ENCODE measurements at places on chromosomes 5 and 9.

GRCh38 chr9:99773468-99774138 lies 48.1 kb upstream of the NR4A3 start:
- no peak for DNase-seq

- DNase-seq: no peak
These were observed 54.7 kb downstream of the PTCD2 start for GRCh38 chr5:72374844-72375243.

DNA sequence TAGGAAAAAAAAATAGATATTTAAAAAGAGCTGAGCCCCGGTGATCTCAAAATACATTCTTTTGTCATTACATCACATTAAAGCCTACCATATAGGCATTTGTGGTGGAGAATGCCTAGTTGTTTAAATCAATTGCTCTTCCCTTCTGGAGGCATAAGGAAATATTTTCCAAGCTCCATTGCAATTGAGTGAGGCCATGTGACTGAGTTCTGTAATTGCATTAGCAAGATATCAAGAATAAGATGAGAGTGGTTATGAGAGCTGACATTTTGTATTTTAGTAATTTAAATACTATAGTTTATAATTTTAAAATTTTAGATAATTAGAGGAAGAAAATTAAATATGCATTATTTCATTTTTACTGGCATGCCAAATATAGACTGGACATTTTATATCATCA lies 1195.9 kb downstream of the DTWD2 start:
- DNase-seq: no peak

DNA sequence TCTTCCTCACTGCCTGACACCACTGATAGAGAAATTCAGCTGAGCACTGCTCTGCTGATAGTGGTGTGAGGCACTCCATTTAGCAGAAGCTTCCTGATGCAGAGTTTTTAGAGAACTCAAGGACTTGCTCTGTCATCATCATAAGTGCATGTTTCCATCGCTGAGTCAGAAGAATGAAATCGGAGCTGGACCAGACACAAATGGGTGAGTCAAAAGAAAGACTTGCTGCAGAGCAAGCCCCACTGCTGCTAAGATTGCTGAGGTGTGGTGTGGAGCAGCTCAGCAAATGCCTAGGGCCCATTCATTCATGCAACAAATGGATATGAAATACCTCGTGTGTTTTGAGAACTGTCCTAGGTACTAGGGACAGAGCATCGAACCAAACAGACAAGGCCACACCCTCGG lies 410.2 kb upstream of the SLC30A5 start:
- peak; percentile 94 for DNase-seq

- no peak for DNase-seq
These were observed 7.0 kb downstream of the NDUFB6 start for GRCh38 chr9:32565967-32566366.

DNA sequence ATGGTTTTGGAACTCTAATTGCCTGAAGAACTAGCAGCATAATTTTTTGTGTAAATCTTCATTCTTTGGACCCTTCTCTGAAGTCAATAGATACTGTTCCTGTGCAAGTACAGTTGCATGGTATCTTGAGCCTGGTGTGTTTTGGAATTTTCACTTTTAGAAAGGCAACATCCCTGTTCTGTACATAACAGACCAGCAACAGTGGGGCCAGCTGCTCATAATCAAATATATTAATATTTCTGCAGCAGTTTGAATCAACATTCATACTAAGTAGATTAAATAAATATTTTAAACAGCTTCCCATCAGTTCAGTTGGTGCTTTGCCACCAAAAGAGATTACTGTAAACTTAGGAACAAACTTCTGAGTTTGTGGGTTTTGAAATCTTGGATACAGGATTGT lies 97.9 kb downstream of the CD180 start:
- DNase-seq: no peak

GRCh38 chr5:140497897-140498296 lies 49.6 kb upstream of the EIF4EBP3 start:
- DNase-seq: no peak
